HFFc6 (cell line): ENCODE measurements at places on chromosomes 3 and 15. TPM values are rescaled to one million over a fixed set of nuclear protein-coding genes. Genes with fewer than 3 reads are reported as not detected.

DNA sequence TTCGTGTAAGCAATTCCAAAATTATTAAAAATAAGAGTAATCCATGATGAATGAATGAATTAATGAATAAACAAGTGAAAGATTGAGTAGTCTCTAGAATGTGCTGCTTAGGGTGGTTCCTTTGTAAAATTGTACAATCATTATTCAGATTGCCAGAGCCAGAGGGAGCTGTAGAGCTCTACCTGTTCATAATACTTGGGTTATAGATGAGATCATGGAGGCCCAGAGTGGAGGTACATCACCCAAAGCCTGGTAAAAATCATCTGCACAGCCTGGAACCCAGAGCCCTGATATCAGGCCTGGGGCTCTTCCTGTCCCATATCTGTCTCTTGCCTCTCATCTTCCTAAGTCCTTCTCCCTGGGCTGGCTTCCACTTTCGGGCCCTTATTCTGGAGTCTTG, 297.2 kb downstream of the RPLP1 start:
- H3K4me1 ChIP-seq = peaks cover 15% of the 10 kb centered on the region
- H3K27me3 ChIP-seq = peaks cover 18% of the 10 kb centered on the region
- no peak overlapping the region for H3K4me3 ChIP-seq
- no peak overlapping the region for H3K27ac ChIP-seq

DNA sequence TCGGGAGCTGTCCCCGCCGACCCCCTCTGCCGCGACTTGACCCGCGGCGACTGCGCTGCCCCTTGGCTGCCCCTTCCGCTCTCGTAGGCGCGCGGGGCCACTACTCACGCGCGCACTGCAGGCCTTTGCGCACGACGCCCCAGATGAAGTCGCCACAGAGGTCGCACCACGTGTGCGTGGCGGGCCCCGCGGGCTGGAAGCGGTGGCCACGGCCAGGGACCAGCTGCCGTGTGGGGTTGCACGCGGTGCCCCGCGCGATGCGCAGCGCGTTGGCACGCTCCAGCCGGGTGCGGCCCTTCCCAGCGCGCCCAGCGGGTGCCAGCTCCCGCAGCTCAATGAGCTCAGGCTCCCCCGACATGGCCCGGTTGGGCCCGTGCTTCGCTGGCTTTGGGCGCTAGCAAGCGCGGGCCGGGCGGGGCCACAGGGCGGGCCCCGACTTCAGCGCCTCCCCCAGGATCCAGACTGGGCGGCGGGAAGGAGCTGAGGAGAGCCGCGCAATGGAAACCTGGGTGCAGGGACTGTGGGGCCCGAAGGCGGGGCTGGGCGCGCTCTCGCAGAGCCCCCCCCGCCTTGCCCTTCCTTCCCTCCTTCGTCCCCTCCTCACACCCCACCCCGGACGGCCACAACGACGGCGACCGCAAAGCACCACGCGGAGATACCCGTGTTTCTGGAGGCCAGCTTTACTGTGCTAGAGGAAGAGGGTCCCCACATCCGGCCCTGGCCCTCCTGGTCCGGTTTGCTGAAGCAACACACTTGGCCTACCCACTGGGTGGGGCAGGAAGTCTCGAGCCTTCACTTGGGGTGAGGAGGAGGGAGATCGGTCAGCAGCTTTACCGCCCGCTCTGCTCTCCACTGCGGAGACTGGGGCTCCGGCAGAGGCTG, at the start of gene RASSF1:
Gene RASSF1 (minus strand): TSS at position 389 of the 882 bp plus-strand sequence. CDS start 31 bp downstream, at position 358.
- peaks cover 4% of the 10 kb centered on the region for H3K27me3 ChIP-seq
- peak within 1 kb of the TSS; percentile 96 for H3K4me3 ChIP-seq
- H3K36me3 ChIP-seq = peaks cover 23% of the 10 kb centered on the region
- H3K27ac ChIP-seq = peak within 1 kb of the TSS; percentile 95

Gene MYO1E
- total RNA-seq = 110 to 126 TPM (median 120 TPM) in 3 replicates

Gene SEMA3G
- not detected in 3 replicates for total RNA-seq

Gene SLC28A1
- not detected in 3 replicates for total RNA-seq

Gene ADAMTSL3
- not detected in 3 replicates for total RNA-seq

Gene PLA2G4F
- not detected in 3 replicates for total RNA-seq

Gene ABI3BP
- total RNA-seq = 11.7 to 26.6 TPM (median 18.9 TPM) in 3 replicates

Gene ACKR2
- 0.22 to 0.24 TPM in 2 of 3 replicates, not detected in the other for total RNA-seq

Gene PATL2
- 0.10 TPM in 1 of 3 replicates, not detected in the others for total RNA-seq
